ENCODE measurements at places on chromosomes 1 and 21.

GRCh38 chr1:64896551-64896950 is 69.8 kb downstream of the JAK1 start:
- DNase-seq = no peak

DNA sequence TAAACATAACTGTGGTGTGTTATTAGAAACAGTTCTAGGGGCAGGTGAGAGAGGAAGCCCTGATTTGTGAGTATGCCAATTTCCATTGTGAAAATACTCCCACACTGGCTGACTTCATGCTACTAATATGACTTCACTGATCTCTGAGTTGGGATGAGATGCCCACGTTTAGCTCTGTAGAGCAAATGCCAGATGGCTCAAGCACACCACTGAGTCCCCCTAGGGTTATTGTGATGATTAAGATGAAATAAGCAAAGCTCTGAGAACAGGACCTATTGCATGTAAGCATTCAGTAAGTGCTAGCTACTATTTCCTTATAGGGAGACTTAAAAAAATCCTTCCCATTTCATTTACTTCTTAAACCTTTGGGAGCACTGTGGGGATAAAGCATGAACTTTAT is 117.6 kb downstream of the CENPF start:
- DNase-seq = no peak

GRCh38 chr1:90106311-90106710 is 111.4 kb downstream of the ZNF326 start:
- no peak for DNase-seq

- peak; percentile 69 for DNase-seq
Observed at GRCh38 chr21:34986561-34987500, 62.3 kb downstream of the RUNX1 start.

DNA sequence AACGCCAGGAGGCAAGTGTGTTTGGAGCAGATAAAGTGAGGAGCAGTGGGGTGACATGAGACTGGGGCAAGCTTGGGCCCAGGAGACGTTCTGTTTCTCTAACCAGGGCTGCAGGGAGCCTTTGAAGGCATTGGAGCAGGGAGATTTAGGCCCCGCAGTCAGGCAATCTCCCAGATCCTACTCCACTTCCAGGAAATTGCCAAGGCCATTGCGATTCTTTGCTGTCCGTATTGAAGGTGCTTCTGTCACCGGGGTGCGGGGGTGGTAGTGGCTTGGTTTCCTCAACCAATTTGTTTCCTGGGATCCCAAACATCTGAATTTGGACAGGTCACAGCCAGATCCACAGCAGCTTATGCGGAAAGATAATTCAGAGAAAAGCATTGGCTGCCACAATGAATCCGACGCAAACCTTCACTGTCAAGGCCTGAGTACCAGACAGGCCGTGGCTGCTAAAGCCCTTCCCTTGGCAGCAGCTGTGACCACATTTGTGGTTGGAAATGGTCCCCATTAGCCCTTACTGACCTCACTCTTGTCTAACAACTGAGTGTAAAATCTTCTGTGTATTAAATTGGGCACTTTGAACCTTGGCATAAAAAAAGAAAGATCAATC is 385.6 kb downstream of the PTPRU start:
- DNase-seq = no peak

DNA sequence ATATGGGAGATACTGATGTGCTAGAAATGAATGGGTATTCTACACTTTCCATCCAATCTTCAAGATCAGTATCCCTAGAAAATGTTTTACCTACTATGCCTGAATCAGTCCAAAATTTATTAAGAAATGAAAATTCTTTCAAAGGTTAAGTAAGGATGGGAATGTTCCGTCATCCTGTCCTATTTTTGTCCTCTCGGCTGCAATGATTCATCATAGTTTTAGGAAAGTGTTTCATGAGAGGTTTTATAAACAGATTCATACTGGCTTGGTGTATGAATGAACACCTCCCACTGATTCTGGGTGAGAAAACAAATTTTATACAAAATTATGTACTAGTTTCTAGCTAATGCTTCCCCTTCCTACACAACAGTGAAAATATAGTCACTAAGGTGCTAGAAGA is 504.6 kb upstream of the NR5A2 start:
- no peak for DNase-seq

DNA sequence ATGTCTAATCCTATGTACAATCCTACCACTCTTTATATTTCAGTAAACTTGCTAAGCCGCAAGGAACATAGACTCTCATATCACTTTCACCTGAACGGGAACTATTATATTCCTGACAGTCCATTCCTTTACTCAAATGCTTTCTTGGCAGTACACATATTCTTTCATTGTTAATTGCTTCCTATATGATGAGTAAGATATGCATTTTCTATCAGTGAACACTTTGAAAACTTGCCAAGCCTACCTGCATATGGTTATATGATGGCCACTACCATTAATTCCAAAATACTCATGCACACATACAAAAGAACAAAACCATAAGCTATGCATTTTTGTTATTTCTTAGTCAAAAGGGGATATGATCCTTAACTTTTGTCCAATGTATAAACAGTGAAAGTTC is 341.5 kb downstream of the VAV3 start:
- DNase-seq = no peak

DNA sequence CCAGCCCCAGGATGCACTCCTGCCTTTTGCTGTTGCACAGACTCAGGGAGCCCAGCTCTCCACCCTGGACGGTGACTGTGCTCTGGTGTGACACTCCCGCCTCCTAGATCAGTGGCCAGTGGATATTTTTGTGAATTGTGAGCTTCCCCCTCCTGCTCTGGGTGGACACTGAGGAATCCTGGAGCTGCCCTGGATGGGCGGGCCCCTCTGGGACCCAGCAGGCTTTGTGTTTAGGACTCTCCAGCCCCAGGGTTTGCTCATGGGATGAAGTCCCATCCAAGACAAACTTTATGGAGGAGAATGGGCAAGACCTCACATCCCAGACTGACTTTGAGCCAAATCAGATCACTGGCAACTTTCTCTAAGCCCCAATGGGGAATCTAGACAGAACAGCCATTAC is 16.1 kb downstream of the SLC6A9 start:
- no peak for DNase-seq

DNA sequence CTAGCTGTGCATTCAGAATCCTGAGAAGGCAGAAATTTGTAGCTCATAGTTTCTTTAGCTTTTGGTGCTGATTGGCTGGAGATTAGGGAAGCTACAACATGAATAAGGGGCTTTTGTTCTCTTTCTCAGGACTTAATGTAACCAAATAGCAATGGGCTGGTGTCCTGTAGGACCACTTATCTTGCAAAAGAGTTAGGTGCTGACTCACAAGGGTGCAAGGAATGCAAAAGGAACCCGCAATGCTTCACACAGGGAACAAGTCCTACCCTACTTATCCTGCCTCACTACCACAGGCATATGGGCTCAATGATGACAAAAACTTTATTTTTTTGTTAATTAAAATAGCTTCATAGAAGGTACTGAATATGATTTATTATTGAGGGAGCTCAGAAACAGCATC is 541.5 kb downstream of the AMY1C start:
- no peak for DNase-seq

GRCh38 chr1:68229650-68230483 is 2.5 kb downstream of the WLS start:
- DNase-seq = no peak

GRCh38 chr1:230220478-230220877 is 153.4 kb downstream of the GALNT2 start:
- no peak for DNase-seq

DNA sequence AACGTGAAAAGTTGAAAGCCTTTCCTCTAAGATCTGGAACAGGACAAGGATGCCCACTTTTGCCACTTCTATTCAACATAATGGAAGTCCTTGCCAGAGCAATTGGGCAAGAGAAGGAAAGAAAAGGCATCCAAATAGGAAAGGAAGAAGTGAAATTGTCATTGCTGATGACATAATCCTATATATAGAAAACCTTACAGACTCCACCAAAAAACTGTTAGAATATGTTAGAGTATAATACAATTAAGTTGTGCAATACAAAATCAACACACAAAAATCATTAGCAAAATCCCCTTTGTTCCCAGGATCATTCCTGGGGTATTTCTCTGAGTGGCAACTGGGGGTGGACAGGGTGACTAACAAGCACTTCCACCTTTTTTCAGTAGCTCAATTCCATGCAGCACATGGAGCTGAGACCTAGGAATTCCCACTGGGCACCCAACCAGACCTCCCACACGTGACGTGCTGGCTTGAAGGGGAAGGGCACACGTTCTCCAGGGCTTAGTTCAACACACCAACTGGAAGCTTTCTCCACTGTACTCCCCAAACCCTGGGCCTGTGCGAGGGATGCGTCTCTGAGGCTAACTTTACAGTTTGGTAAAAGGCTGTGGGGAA is 9.6 kb downstream of the STUM start:
- no peak for DNase-seq

DNA sequence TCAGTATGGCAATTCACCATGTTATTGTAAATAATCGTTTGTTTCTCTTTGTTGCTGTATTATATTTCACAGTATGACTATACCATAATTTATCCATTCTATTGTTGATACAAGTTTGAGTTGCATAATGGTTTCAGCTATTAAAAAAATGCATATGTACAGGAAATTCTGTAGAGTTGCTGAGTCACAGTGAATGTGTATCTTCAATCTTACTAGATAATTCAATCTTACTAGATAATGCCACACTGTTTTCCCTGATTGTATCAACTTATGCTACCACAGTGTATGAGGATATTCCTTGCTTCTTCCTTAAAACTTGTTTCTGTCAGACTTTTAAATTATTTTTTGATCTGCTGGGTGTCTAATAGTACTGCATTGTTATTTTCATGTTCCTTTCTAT is 3.5 kb upstream of the COA6 start:
- DNase-seq = no peak

DNA sequence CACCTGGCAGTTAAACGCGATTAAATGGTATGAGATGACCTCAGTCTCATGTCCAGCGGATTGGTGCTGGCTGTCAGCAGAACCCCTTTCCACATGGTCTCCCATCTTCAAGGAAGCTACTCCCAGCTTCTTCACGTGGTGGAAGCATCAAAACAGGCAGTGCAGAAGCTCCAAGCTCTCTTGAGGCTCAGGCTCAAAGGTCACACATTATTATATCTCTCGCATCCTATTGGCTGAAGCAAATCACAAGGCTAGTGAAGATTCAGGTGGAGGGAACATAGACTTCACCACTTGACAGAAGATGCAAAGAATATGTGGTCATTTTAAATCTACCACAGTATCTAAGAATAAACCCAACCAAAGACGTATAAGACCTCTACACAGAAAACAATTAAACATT is 181.9 kb downstream of the VPS13D start:
- DNase-seq = no peak

GRCh38 chr1:4778056-4778455 is 123.6 kb downstream of the AJAP1 start:
- no peak for DNase-seq

DNA sequence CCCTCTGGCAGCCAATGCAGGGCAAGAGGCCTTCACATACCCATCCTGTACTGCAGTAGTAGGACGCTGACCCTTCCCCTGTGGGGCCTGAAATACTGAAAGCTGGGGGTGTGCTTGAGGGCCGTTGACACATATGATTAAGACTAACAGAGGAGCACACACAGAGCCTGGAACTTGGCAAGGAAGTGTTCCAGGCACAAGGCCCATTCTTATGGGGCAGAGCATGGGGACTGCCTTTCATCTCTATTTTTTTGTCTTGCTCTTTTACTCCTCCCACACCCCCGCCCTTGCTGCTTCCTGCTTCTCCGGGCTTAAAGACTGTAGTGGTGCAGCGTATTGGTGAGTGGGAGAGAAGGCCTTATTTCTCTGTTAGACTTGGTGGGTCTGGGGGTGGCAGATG is 137.4 kb downstream of the BACH1 start:
- no peak for DNase-seq

- no peak for DNase-seq
Observed at GRCh38 chr1:72013161-72013560, 269.2 kb downstream of the NEGR1 start.

- no peak for DNase-seq
Observed at GRCh38 chr1:82979593-82980236, 1019.2 kb downstream of the TTLL7 start.

- DNase-seq = peak; percentile 2
Observed at GRCh38 chr1:151568626-151569088, 28.5 kb downstream of the TUFT1 start.

DNA sequence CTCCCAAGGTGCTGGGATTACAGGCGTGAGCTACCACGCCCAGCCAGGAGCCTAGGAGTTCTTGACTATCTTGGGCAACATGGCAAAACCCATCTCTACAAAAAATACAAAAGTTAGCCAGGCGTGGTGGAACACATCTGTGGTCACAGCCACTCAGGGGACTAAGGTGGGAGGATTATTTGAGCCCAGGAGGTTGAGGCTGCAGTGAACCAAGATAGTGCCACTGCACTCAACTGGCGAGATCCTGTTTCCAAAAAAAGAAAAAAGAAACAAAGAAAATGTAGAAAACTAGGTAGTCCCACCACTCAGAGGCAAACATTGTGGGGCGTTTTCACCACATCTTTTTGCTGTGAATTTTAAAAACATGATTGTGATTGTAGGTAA is 141.3 kb downstream of the ZZZ3 start:
- no peak for DNase-seq

GRCh38 chr1:38728585-38728908 is 131.0 kb downstream of the RRAGC start:
- no peak for DNase-seq

DNA sequence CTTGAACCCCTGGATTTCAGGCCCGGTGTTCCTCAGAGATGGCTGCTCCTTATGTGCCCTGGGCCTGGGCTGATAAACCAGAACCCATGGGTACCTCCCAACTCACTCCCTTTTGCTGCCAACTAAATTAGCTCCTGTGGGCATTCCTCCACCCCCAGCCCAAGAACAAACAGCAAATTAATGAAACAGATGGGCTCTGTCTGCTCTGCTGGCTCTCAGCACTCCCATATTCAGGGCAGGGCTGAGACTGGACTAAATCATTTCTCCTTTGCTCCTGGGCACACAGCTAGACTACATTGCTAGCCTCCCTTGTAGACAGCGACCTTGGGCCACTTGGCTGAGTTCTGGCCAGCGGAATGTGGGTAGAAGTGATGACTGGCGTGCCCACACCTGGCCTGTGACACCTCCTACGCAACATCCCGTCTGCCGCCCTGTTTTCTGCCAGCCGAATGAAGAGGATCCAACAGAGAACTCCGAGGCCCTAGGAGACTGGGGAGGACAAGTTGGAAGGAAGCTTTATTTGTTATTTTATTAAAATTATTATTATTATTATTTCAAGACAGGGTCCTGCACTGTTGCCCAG is 101.9 kb upstream of the DISP3 start:
- DNase-seq = no peak

- DNase-seq = no peak
Observed at GRCh38 chr21:25459365-25459764, 147.9 kb downstream of the MRPL39 start.

GRCh38 chr1:39609618-39610331 is 29.7 kb downstream of the HEYL start:
- DNase-seq = peak; percentile 20

DNA sequence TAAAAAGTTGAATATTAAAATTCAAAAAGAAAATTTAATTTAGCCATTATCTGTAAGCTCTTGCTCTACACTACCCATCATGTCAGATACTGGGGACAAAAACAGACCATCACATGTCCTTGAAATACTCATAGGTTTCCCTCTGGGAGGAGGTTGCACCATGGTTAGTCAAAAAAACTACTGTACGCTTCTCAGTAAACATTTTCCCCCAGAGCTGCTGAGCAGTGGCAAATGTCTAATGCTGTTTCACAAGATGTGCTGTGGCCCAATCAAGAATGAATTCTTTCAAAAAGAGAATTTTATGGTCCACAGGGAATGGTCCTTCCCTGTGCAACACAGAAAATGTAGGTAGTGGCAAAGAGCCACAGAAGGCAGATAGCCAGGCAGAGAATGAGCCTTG is 6.1 kb downstream of the SLC25A24 start:
- DNase-seq = no peak

- no peak for DNase-seq
Observed at GRCh38 chr1:228804640-228805413, 69.5 kb downstream of the RHOU start.

All from T-helper 22 cell (primary cell).